ENCODE measurements at places on chromosomes 6 and 20. TPM values are rescaled to one million over a fixed set of nuclear protein-coding genes. Genes with fewer than 3 reads are reported as not detected.
A peak's percentile ranks its signal among the peaks of the same experiment; 100 is the strongest.

SDC4 gene
- 3.3 TPM for polyA plus RNA-seq

OXT gene
- polyA plus RNA-seq, result 0.83 TPM

PRSS16 gene
- polyA plus RNA-seq, result 0.39 TPM

BTNL2 gene
- polyA plus RNA-seq, result not detected

PLG gene
- not detected for polyA plus RNA-seq

GLP1R gene
- not detected for polyA plus RNA-seq

CCDC28A gene
- polyA plus RNA-seq, result 89.8 TPM

HLA-DQB2 gene
- 3.8 TPM for polyA plus RNA-seq

CNR1 gene
- polyA plus RNA-seq, result not detected

- DNase-seq, result no peak
These were observed 49.7 kb upstream of the TGM3 start for GRCh38 chr20:2246069-2246491.

- DNase-seq, result peak; percentile 13
These were observed 28.8 kb upstream of the TULP4 start for GRCh38 chr6:158283304-158283980.

DNA sequence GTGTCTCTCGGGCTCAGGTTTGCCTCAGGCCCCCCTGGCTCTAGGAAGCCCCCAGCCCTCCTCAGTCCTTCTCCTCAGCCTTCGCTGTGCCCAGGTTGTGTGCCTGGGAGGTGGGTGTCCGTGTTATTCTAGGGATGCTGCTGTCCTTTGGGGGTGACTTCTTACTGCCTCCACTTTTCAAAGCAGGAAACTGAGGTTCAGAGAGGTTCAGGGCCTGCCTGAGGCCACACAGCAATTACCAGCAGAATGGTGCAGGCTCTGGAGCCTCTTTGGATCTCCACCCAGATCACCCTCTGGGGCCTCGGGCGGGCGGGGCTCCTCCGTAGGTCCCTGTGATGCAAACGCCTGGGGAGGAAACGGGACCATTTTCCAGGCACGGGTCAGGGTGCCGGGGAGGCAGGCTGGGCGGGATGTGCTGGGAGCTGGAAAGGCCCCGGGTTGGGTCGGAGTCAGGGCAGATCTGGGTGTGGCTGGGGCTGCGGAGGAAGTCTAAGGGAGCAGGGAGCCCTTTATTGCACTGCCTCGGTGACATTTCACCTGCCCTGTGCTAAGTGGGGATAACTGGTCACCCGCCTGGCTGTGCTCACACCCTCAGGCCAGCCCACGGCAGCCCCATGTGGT, 23.2 kb downstream of the GATA5 start:
- DNase-seq, result no peak

DNA sequence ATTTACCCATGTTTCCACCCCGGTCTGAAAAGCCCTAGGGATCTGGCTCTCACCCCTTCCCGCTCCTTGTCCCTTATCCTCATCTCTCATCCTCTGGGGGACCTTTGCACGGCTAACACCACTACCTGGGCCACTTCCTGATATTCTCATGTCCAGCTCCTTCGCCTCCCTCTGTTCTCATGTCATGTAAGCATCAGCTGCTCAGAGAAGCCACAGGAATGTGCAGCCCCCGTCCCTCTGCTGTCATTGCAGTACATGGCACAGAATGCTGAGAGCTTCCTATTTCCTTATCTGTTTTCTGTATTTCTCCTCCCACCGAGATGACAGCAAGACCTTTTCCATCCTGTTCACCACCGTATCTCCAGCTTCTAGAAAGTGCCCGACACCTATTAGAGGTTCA, 102.4 kb downstream of the MTHFD1L start:
- no peak for DNase-seq

DNA sequence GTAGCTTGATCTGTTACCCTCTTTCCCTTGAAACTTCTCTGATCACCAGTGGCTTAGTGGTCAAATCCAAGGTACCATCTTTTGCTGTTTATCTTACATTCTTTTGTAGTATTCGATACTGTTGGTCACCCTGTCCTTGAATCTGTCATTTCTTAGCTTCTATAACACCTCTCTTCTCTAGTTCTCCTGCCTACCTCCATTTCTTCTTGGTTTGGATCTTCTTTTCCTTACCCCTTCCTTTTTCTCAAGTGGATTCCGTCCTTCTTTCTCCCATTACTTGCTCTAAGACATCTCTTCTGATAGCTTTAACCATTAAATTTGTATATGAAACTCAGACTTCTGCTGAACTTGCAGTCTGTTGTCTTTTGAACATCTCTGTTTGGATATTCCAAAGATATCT, 39.9 kb downstream of the QKI start:
- no peak for DNase-seq

DNA sequence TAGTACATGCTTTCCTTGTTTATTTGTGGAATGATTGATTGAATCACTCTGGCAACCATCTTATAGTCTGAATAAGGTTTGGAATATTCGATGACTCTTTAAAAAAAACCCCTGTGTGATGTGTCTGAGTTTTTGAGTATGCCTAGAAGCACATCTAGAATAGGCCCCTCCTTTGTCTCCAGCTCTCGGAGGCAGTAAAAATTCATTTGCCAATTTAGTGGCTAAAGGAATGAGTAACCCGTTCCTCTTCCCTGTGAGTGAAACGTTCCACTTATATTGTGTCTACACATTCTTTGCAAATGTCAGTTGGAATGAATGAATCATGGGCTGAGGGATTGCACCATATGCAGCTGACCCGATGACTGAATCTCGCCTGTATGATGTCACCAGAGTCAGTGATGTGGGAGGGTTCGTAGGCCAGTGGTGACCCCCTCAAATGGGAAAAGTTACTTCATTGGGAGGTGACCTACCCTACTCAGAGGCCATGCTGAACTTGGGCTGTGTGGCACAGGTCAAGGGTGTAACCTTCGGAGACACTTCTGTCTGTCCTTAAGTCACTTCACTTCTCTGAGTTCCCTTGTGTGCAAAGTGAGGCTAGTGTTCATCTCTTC, 21.6 kb downstream of the MOCS3 start:
- DNase-seq, result no peak

DNA sequence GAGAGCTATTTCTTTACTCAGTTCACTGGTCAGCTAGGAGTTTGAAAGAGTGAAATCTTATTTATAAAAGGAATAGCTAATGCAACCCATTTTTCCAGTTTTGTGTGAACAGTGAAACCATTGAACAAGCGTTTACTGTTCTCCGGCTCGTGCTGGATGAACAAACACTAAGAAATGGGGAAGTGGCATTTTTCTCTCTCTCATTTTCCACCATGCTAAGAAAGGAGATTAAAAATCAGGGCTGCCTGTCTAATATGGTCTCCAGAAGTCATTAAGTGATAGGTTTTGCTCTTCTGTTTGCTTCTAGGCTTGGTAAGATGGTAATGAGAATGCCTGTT, 774 bp upstream of the SFT2D1 start:
- DNase-seq, result no peak

GRCh38 chr20:19890445-19891051, 126.6 kb upstream of the NAA20 start:
- DNase-seq, result no peak

DNA sequence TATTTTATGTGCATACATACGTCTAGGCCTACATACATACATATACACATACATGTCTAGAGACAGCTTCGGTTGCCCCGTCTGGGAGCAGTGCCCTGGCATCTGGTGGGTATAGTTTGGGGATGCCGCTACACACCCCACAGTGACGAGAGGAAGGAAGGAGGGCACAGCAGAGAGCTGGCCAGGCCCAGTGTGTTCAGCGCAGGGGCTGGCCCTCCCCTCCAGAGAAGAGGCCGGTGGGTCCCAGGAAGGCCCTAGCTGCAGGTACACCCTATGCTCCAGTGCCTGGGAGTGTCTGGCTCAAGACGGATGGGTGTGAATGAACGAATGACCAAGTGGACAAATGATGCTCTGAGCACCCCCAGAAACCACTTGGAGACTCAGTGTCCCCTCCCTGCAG, 284.6 kb downstream of the CDH4 start:
- DNase-seq, result no peak

DNA sequence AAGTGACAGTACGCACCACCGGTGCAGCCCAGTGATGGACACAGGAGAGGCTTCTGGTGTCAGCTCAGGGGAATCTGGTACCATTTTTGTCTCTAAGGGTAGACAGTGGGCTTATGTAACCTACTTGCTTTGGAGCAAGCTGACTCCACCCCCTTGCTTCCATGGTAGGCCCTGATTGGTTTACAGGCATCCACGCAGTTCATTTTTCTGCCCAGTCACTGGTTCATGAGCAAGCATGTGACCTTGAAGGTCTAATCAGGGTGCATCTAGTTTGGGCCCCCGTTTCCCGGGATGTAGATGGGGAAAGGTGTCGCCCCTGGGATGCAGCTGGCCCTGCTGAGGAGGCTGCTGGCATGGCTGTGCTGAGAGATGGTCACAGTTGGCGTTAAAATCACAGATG, 244.8 kb upstream of the KCNG1 start:
- DNase-seq, result no peak

GRCh38 chr6:113277111-113277510, 580.0 kb upstream of the MARCKS start:
- no peak for DNase-seq

- no peak for DNase-seq
These were observed 20.1 kb downstream of the ZNF831 start for GRCh38 chr20:59183751-59184150.

DNA sequence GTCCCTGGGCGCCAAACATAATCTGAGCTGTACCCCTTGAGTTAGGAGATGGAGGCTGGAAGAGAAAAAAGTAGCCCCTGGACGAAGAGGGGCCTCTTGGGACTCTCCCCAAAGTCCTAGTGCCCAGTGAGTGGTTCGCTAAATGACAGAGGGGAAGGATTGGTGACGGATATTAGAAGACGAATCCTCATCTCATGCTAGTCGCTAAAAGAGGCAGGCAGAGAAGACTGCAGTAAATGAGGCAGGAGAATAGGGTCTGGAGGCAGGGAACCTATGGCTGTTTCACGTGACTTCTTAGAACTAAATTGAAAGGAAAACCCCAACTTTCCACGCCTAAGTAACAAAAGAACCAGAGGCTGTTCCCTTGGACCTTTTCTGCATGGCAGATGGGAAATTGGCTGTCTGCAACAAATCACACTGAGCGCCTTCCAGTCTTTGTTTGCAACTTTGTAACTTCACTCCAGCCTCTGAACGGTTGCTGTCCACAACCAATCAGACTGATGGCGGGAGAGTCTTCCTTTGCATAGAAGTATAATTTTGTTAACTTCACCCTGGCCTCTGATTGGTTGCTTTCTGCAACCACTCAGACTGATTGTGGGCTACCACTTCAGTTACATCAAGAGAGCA, 731 bp upstream of the RBL1 start:
- DNase-seq, result no peak

DNA sequence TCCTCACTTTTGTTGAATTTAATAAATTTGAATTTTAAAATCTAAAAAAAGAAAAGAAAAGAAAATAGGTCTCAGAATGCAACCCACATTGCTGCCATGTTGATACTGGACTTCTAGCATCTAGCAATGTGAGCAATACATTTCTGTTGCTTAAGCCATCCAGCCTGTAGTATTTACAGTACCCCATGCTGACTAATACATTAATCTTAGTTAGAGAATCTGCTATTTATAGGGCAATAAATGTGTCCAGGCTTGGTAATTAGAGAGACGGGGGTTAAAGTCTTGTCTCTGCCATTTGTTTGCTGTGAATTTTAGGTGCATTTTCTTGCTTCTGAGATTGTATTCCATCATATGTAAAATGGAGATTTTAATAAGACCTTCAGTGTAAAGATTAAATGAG, 471.3 kb downstream of the DHX35 start:
- DNase-seq, result no peak

DNA sequence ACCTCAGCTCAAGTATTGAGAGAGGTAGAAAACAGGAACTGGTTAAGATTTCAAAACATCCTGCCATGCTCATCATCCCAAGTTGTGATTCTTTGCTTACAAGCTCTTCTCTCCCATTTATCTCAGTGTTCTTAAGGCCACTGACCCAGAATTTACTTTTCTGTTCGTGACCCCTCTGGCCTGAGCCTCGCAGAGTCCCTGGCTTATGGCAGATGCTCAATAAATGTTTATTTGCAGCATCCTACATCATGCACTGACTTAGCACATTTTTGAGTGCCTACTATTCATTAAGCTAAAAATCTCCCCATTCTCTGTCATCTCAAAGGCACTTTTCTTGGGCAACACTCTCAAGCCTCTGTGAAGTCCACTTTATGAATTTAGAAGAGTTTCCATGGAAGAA, 33.4 kb upstream of the MC3R start:
- DNase-seq, result no peak

Measured in CD4-positive, CD25-positive, alpha-beta regulatory T cell (primary cell).